Endothelial cell of umbilical vein (primary cell): ENCODE measurements at places on chromosomes 6 and 20. TPM values are rescaled to one million over a fixed set of nuclear protein-coding genes. Genes with fewer than 3 reads are reported as not detected.

The DCDC2 gene
- not detected in 2 replicates for total RNA-seq

The ESR1 gene
- total RNA-seq: not detected in 2 replicates

The MUC22 gene
- not detected in 2 replicates for total RNA-seq

The BPIFA3 gene
- not detected in 2 replicates for total RNA-seq

The SALL4 gene
- total RNA-seq: 1.4 and 1.9 TPM in 2 replicates

The EDN3 gene
- not detected in 2 replicates for total RNA-seq

The CDSN gene
- not detected in 2 replicates for total RNA-seq

The LY86 gene
- not detected in 2 replicates for total RNA-seq

The BANF2 gene
- total RNA-seq: not detected in 2 replicates

The TMEM151B gene
- total RNA-seq: 0.07 TPM in 1 of 2 replicates, not detected in the other
